Effector CD4-positive, alpha-beta T cell (primary cell): ENCODE measurements at places on chromosomes 7 and 10.

DNA sequence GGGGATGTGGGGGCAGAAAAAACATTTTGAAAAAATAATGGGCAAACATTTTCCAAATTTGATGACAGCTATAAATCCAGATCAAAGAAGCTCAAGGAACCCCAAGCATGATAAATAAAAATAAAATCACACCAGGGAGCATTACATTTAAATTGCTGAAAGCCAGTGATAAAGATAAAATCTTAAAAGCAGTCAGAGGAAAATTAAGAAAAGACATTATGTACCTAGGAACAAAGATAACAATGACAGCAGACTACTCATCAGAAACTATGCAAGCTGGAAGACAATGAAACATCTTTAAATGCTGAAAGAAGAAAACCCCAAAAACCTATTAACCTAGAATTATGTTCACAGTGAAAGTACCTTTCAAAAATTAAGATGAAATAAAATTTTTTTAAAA lies 23.3 kb downstream of the NEUROG3 start:
- DNase-seq: no peak

GRCh38 chr10:69239816-69240434 lies 19.8 kb downstream of the HKDC1 start:
- no peak for DNase-seq

GRCh38 chr10:43753397-43754061 lies 104.8 kb upstream of the ZNF32 start:
- DNase-seq: no peak

DNA sequence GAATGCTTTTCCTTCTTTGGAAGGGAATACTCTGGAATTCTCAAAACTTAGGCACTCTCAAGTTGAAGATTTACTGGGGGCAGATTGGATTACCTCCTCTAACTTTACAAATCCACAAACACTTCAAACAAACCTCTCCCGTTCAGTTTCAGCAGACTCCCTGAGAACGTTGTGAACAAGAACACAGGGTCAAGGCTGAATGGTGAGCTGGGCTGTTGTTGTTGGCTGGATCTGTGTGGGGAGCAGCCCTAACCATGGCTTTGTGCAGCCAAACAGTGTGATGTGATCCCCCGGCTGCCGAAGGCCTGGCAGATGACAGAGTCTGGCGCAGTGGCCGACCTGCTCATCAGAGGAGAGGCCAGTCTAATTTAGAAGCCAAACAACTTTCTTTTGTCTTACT lies 93.1 kb downstream of the BMPER start:
- no peak for DNase-seq

- no peak for DNase-seq
Measured at GRCh38 chr10:101131962-101132635, 999 bp downstream of the TLX1 start.

GRCh38 chr10:122207596-122207995 lies 63.5 kb upstream of the BTBD16 start:
- no peak for DNase-seq

DNA sequence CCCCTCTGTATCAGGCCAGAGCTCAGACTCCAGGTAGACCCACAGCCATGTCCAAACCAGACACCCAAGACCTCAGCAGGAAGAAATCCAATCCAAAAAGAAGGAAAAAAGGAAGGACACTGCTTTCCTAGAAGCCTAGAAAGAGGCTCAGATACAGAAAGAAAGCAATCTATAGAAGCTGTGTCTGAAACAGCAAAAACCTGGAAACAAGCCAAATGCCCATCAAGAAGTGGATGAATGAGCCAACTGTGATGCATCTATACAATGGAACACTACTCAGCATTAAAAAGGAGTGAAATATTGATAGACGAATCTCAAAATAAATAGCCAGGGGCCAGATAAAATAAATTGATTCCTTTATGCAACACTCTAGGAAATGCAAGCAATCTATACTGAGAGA lies 31.6 kb downstream of the GRB10 start:
- no peak for DNase-seq

- no peak for DNase-seq
Measured at GRCh38 chr10:115818012-115818411, 455.0 kb downstream of the GFRA1 start.

GRCh38 chr7:67625257-67625737 lies 628.7 kb downstream of the TYW1 start:
- no peak for DNase-seq

GRCh38 chr7:46369933-46370654 lies 449.0 kb upstream of the IGFBP3 start:
- DNase-seq: no peak

DNA sequence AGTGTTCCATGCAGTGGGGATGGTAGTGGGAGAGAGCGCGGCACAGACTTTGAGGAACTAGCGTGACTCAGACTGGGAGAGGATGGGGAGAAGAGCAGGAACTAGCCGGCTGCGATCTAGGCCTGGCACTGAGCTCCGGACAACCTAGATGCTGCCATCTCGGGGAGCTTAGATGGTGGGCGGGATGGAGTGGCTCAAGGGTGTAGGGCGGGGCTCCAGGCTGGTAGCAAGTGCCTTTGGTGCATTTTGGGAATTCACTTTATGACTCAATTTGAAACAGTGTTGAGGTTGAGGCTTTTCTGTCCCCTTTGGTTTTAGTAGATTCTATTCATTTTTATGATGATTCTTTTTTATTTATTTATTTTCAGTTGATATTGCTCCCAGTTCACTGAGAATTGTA lies 185.3 kb upstream of the GPR26 start:
- no peak for DNase-seq

DNA sequence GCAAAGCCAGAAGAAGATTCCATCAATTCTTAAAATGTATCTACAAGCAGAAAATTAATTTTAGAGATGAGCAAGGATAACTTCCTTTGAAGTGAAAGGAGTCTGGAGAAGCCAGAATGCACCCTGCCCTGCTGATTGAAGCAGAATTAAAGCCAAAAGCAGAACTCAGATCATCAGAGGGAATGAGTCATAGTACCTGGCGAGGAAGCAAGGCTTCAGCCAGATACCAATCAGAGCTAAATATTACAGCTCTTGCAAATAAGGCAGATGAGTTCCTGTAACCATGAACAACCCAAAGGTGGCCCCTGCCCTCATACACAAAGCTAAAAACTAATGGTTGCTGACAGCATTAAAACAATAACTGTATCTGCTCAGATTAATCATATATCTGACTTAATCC lies 10.4 kb downstream of the HTR7 start:
- no peak for DNase-seq

DNA sequence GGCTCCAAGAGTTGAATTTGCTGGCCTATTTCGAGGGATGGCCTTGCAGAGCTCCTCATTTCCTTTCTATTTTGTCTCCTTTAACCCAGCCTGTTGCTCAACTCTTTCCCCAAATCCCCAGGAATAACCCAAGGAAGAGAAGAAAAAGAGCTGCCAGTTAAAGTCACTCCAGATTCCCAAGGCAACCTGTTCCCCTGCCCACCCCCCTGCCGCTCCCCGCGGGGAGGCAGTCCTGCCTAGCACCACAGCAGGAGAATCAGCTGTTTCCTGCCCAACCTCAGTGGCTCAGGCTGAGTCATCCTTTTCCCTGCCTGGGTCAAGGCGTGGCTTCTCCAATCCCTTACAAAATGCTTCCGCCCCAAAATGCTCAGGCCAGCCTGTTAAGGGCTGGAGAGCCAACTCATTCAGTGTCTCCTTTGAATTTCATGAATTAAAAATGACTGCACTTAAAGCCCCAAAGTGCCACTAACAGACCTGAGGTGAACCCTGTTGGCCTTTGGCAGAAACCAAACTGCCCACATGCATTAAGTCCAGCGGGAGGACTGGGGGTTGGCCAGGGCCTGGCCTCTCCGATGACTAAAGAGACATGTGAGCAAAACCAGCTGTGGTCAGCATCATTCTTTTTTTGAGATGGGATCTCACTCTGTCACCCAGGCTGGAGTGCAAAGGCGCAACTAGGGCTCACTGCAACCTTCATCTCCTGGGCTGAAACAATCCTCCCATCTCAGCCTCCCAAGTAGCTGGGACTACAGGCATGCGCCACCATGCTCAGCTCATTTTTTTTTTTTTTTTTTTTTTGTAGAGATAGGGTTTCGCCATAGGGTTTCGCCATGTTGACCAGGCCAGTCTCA lies 83.2 kb upstream of the KIF5B start:
- DNase-seq: no peak

DNA sequence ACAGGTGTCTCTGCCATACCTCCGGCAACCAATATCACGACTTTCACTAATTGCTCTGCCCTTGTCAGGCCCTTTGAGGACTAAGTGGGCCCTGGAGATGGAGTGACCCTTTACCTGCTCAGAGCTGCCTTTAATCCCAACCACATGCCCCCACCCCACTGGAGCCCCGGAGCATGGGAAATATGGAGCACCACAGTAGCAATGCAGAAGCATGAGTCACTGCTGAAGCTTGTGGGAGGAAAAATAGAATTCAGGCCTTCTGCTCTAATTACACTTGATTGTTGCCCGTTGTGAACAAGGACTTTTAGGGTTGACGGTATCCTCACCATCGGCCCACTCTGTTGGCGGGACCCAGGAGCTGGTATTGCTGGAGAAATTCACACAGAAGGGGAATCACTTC lies 52.5 kb upstream of the FRMD4A start:
- no peak for DNase-seq

DNA sequence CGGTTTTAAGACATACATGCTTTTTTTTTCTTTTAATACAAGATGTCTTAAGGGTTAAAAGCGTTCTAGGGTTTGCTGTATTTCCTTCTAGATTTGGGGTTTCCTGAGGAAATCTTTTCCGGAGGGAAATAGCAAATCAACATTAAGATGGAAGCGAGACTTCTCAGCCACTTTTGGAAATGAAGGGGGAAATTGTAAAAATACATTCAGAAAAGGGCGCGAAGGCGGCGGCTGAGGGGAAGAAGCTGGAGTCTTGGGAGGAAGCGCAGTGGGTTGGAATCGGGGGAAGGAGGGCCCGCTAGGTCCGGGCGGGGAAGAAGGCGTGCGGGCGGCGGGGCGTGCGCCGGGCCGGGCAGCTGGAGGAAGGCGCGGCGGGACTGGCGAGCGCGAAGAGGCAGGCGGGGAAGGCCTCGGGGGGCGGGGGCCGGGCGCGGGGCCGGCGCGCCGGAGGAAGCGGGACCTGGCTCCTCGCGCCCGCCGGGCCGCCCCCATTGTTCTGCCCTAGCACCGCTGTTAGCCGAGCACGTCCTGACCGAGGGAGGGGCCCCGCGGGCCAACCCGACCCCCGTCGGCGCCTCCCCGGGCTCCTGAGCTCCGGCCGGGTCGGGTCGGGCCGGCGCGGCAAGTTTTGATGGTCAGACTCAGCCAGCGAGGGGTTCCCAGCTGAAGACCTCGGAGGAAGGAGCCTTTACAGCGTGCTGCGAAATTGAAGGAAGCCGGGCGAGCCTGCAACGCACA lies 1.5 kb upstream of the SKIDA1 start:
- peak; percentile 17 for DNase-seq

GRCh38 chr7:125561006-125561405 lies 631.4 kb upstream of the POT1 start:
- no peak for DNase-seq

DNA sequence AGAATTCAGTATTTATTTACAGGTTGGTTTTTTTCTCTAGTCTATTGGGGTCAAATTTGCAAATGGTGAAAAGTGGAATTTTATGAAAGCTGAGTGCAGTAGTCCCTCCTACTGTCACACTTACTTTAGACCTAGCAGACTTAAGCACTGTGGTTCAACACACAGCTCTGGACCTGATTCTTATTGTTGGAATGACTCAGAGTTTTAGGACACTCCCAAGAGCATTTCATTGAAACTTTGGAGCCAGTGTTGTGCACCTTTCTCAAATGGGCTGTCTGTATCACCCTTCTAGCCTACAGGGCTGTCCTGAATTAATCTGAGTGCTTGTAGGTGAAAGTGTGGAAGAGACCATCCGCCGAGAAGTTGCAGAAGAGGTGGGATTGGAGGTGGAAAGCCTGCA lies 16.1 kb downstream of the NUDT13 start:
- no peak for DNase-seq

GRCh38 chr10:102327002-102327401 lies 68.5 kb upstream of the NFKB2 start:
- DNase-seq: no peak
